ENCODE measurements at places on chromosomes 7 and 10. TPM values are rescaled to one million over a fixed set of nuclear protein-coding genes. Genes with fewer than 3 reads are reported as not detected.

MACROH2A2 gene
- total RNA-seq, result 3.5 TPM

CTAGE15 gene
- 1.9 TPM for total RNA-seq

FKBP6 gene
- total RNA-seq, result not detected

TUBB8 gene
- not detected for total RNA-seq

KCND2 gene
- total RNA-seq, result not detected

LIPF gene
- not detected for total RNA-seq

PDGFA gene
- 3.3 TPM for total RNA-seq

H2BK1 gene
- total RNA-seq, result 0.66 TPM

CFAP70 gene
- 0.44 TPM for total RNA-seq

SLC39A12 gene
- total RNA-seq, result not detected

RARRES2 gene
- not detected for total RNA-seq
